ENCODE measurements at places on chromosomes 6 and 20.

DNA sequence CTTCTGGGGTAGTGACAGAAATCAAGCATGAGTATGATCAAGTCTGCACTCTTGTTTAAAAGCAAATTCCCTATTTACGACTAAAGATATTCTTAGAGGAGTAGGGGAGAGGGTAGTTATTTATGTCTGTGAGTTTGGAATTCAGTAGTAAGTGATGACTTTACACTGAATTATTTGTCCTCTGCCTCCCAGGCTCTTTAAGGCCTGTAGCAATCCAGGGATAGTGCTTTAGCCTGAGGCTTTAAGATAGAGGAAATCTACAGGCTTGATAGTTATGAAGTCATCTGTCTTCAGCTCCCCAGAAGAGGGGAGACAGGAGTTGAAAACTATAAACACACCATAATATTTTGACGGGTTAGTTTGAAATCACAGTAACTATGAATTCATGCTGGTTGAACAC, 664.5 kb downstream of the EPM2A start:
- DNase-seq = no peak

DNA sequence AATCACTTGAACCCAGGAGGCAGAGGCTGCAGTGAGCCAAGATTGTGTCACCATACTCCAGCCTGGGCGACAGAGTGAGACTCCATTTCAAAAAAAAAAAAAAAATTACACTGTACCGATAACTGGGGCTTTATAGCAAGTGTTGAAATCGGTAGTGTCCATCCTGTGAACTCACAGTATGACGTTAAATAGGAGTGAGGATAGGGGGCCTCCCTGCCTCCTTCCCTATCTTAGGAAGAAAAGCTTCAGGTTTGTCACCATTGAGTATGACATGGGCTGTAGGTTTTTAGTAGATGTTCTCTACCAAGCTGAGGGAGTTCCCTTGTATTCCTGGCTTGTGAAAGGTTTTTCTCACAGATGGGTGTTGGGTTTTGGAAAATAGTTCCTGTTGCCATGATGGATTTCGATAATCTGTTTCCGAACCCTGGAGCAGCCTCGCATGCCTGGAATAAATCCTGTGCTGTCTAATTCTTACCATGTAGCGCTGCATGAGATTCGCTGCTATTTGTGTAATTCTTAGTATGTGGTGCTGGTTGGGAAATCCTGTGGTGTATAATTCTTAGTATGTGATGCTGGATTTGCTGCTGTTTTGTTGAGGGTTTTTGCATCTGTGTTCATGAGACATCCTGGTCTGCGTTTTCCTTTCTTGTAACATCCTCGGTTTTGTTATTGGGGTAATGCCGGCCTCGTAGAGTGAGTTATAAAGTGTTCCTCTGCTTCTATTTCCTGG, 23.6 kb downstream of the NTSR1 start:
- DNase-seq = peak; percentile 96

- no peak for DNase-seq
These were observed 20.7 kb downstream of the HFE start for GRCh38 chr6:26107935-26108334.

DNA sequence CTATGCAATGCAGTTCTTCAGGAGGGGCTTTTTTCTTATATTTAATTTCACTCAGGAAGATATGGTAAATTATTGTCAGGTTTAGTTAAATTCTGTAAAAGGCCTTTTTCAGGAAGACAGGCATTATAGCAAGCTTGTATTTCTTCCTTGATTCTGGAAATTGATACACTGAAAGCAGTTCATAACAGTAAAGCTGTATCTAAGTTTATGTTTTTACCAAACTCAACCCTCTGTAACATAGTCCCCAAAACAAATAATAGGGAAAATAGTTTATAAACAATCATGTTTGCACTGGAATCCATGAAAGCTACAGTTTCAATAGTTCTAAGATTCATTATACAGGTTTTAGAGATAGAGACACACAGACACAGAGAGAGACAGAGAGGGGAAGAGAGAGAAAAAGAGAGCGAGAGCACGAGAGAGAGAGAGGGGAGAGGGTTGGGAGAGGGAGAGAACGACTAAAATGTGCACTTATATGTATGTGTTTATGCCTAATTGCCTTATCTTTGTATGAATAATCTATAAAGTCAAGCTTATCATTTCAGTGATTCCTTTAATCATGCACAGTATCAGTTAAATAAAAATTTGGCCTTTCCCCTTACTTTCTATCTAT, 454.4 kb downstream of the RFPL4B start:
- DNase-seq = no peak

DNA sequence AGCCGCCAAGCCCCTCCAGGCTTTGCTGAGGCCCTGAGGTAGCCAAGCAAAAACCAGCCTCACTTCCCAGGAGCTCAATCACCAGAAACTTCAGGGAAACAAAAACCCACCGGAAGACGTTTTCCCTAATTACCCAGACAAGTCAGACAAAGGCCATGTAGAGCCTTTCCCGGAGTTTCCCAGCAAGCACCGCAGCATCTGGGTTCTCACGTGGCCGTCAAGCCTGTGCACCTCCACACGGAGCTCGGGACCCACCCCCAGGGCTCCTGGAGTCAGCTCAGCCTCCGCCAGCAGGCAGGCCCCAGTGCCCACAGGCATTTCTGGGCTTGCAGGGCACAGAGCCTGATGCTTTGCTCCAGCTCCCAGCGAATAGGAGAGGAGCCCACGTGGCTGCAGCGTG, 10.1 kb upstream of the MRGBP start:
- no peak for DNase-seq

- DNase-seq = peak; percentile 94
These were observed 9.0 kb downstream of the TEAD3 start for GRCh38 chr6:35487658-35488516.

- DNase-seq = no peak
These were observed 72.9 kb downstream of the FYN start for GRCh38 chr6:111800259-111800765.

GRCh38 chr6:45377043-45377553, 636 bp downstream of the SUPT3H start:
- no peak for DNase-seq

DNA sequence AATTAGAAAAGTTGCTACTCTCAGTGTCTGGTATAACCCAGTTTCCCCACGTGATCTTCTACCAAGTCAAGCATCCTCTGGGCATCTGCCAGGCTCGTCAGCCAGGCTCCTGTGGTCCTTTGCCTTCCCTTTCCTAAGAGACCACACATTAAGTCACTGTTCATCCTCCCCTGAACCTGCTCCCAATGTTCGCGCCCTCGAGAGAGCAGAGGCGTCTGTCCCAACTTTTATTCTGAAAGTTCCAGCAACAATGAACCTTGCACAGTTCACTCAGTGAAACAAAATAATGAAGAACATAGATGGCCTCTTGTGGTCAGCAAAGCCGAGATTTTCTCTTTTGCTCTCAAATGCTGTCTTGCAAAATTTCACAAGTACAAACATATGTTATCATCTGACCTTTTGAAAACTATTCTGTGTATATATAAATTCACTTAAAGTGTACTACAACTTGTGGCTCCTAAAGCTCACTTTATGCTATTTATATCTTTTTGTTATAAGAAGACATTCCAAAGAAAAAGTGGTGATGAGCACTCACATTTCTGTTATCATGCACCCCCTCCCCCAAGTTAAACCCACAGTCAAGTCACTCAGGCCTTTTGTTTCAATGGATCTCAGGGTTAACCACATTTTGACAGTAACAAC, 39.2 kb upstream of the NHSL1 start:
- no peak for DNase-seq

- no peak for DNase-seq
These were observed 475.7 kb downstream of the CD83 start for GRCh38 chr6:14593286-14593685.

DNA sequence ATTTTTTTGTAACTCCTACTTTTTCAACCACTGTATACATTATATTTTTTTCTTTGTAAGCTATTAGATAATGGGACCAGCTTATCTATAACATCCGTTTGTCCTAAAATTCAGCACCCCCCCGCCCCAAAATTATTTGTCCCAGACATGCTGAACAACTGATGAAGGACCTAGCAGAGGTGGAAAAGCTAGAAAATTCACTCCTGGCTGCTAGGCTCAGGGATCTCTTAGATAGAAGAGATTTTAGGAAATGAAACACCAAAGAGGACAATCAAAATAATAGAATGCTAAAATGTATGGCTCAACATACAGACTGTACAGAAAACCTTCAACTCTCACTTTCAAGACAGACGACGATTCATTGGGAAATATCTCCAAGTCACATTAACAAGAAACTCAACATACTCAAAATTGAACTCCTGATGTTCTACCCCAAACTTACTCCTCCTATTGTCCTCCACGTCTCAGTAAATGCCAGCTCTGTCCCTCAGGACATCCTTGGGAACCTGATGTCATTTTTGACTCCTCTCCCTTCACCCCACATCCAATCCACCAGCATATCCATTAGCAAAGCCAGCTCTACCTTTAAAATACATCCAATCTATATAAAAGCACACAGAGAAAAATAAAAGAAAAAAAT, 4.7 kb downstream of the SOD2 start:
- DNase-seq = no peak

- no peak for DNase-seq
These were observed 100.9 kb downstream of the FYN start for GRCh38 chr6:111772381-111772780.

DNA sequence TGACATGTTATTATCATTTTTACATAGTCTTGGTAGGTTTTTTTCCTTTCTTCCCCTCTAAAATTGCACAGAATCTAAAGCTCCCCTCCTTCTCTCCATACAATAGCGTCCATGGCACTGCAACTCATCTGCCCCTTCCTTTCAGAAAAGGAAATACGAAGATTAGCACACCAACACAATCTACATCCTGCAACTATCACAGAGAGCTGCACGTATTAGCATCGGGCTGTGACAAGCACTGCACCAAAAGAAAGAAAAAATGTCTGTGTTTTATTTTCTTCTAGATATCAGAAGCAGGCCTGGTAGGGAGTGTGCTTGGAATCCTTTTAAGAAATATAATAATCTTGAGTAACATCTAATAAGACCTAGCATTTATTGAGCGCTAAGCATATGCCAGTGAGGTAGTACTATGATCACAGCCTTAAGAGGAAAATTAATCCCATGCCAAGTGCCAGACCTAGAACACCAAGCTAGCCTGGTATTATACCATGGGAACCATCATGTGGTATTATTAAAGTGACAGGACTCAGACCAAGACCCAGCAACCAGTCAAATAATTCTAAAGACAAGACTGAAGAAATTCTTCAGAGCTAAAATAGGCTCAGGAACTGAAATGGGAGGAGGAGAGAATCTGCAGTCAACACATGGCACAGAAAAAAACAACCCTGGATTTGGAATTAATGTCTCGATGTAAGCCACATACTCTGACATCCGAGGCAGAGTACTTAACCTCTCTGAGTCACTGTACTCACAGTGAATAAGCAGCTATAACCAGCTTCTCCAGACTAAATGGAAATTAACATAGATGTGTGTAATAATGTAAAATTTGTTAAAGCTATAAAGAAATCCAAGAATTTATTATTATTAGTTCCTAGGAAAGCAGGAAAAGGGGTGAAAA, 124.3 kb downstream of the IPCEF1 start:
- DNase-seq = peak; percentile 27

DNA sequence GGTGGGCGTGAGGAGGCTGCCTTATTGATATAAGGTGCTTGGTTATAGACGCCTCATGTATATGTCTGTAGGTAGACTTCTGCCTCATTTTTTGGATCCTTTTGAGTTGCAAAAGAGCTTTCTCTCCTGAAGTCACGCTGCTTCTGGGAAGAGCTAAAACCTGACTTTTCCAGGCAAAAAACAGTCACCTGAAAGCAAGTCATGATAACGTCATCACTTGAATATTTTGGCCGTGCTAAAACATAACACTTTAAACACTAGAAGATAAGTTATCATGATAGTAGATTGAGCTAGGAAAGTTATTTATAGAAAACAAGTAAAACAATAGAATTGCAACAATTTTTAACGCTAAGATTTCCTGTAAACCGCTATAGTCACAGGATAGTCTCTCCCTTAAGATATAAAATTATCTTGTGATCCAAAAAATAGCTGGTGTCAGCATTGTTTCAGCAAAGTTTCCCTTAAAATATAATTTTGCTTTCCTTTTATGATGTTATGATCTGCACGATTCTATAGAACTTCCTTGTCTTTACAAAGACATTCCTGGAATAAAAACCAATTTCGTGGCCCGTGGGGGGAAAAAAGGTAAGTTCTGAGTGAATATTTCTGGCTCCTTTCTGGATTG, 69.0 kb upstream of the AKAP12 start:
- no peak for DNase-seq

- no peak for DNase-seq
These were observed 11.1 kb upstream of the DDR1 start for GRCh38 chr6:30873137-30873640.

DNA sequence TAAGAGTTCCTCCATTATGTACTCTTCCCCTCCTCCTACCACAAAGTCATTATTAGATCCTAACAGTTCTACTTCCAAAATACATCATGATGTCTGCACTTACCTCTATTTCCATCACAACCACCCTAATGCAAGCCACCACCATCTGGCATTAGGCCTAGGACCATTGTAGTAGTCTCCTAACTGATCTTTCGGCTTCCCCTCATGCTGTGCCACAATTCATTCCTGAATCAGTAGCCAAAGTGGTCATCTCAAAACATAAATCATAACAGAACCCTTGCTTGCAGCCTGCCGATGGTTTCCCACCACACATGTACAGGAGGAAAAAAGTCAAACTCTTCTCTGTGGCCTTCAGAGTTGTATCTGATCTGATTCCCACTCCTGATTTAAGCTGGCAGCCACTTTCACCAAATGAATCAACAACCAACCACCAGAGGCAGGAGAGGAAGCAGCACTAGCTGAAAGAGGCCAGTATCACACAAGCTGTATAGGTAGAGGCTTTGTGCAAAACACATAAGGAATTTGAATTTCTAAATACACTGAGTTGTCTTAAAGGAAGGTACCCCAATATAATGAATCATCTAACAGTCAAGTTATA, 26.1 kb downstream of the FAM184A start:
- no peak for DNase-seq

DNA sequence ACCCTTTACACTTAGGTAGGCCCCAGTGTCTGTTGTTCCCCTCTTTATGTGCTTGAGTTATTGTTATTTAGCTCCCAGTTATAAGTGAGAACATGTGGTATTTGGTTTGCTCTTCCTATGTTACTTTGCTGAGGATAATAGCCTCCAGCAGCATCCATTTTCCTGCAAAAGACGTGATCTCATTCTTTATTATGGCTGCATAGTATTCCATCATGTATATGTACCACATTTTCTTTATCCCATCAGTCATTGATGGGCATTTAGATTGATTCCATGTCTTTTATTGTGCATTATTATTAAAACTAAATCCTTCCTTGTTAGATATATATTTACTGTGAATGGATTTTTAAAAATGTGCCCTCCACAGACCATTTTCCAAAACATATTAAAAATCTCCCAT, 1137.3 kb upstream of the ADGRB3 start:
- no peak for DNase-seq

- DNase-seq = no peak
These were observed 70.2 kb upstream of the CCDC167 start for GRCh38 chr6:37569743-37570481.

Measured in MV-4-11 (cell line).